GM12892 (cell line): ENCODE measurements at places on chromosomes 3 and 15.

DNA sequence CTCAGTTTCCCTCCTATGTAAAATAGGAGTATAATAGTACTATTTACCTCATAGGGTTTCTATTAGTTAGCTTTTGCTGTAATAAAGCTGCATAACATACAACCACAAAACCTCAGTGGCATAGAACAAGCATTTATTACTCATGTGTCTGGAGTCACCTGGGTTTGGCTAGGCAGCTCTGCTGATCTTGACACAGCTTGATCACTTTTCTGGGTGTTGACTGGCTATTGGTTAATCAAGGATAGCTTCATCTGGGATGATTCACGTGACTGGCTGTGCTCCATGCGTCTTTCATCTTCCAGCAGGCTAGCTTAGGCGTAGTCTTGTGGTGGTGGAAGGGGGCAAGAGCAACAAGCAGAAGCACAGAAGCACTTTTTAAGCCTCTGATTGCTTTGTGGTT lies 112.6 kb downstream of the SQOR start:
- no peak for DNase-seq

DNA sequence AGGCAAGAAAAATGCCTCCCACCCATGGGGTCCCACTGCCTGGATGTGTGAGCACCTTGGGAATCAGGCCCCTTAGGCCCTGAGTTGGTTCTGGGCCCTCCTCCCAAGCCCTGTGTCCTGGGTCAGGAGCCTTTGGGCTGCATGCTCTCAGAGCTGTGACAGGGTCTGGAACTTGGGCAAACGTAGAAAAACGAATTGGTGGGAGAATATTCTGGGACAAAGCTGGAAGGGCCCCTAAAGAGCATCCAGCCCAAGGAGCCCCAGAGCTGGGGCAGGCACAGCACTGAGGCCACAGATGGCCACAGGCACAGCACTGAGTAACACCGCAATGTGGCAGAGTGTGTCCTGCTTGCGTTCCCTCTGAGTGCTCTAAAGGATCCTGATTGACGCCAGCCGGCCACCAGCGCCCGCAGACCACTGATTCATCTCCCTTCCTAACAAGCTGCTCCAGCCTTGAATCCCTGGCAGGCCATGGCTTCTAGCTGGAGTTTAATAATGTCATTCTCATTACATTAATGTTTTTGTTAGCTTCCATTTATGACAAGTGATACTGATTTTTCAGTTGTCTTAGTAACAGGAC lies 18.6 kb upstream of the SEC13 start:
- no peak for DNase-seq

GRCh38 chr3:117165601-117166051 lies 456.0 kb downstream of the TUSC7 start:
- no peak for DNase-seq

DNA sequence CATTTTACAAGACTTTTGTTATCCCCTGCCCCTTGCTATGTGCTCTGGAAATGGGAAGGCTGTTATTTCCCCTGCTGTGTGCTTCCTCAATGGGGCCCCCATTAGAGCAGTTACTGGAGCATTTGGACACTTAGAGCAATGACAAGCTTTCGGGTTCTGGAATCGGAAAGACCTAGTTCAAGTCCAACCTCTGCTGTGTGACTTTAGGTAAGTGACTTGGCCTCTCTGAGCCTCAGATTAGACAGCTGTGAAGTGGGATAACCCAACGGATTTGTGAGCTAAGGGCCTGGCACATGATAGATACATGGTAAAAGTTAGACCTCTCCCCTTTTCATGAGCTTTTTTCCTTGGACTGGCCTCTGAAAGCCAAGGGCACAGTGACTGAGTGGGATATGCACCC lies 84.0 kb upstream of the SEC13 start:
- DNase-seq: no peak

GRCh38 chr3:172061724-172062184 lies 22.4 kb downstream of the FNDC3B start:
- DNase-seq: no peak

DNA sequence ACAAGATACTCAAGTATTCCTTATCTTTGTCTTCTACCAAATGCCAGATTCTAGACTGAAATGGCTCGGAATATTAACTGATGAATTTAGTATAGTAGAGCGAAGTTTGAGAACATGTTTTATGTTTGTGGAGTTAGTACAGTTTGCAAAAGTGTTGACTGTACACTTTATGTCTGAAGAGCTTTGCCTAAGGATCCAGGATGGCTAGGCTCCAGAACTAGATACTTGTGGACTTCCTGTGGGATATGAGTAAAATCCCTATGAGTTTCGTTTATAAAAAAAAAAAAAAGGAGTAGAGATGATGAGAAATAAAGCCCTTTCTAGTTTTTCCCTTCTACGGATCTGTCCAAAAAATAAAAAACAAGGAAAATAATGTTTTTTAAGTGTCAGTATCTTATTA lies 96.7 kb downstream of the TP63 start:
- no peak for DNase-seq

GRCh38 chr3:189304465-189305351 lies 132.9 kb downstream of the TPRG1 start:
- DNase-seq: no peak

DNA sequence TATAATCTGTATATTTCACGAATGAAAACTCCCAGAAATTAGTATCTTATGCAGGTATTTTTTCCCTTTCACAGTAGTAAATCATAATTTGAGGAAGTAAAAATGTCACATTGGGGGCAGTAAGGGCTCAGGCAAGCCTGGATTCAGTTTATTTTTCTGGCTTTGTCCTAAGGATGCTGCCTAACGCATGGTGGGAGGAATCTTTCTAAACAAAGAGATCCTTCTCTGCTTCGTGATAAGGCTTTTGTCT lies 35.7 kb downstream of the DNASE1L3 start:
- no peak for DNase-seq

DNA sequence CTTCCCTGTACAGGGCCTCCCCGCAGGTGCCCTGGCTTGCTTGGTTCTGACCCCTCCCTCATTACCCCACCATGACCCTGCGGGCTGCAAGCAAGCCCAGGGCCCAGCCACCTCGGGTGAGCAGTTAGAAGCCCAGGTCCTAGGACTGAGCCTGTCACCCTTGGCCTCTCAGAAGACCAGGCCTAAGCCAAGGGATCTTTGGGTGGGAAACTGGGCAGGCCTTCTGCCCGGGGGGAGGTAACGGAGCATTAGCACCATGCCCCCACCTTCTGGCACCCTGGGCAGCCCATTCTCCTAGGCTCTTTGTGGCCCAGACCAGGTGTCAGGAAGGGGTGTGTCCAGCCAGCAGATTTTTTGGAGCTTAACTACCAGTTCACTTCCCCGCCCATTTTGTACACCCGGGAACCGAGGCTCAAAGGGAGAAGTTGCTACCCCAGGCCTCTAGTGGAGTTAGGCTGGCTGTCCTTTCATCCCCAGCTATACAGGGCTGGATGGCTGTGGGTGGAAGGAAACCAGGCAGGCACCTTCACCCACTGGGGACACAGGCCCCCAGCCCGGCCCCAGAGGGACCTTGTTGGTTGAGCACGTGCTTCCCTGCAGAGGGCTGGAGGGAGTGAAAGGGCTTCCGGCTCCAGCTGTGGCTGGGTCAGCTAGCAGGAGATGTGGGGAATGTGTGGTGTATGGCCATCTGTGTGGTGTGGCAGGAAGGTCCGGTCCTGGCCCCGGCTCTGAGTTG lies 1.4 kb downstream of the CSK start:
- no peak for DNase-seq

DNA sequence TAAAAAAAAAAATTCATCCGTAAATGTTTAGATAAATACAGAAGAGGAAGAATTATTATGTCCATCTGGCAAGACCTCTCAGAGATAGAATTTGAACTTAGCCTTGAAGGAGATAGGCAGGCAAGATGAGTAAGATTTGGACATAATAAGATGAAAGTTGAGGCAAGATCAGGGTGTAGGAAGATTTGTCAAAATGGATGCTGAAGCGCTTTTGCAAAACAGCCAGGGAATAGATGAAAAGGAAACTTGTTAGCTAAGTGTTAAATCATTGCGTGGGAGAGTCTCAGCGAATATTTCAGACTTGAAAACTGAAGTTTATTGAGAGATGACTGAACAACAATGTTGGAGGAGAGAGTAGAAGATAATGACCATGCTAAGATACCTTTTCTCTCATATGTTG lies 7.2 kb downstream of the BRK1 start:
- DNase-seq: no peak

GRCh38 chr3:40333852-40334251 lies 24.3 kb downstream of the EIF1B start:
- DNase-seq: no peak

GRCh38 chr3:129121016-129121791 lies 400 bp downstream of the RAB43 start:
- no peak for DNase-seq

DNA sequence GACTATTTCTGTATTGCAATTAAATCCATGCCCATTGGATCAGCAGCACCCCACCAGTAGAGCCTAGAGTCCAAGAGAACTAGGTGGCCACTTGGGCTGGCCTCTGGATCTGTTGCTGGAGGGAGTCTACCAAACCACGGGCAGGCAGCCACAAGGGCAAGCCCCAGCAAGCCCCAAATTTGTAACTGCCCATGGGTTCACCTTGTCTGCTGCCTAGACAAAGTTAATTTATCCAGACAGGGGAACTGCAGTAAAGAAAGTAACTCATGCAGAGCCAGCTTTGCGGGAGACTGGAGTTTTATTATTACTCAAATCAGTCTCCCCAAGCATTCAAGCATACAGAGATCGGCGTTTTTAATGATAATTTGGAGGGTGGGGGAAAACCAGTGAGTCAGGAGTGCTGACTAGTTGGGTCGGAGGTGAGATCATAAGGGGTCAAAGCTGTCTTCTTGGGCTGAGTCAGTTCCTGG lies 74.0 kb upstream of the TERB2 start:
- no peak for DNase-seq

DNA sequence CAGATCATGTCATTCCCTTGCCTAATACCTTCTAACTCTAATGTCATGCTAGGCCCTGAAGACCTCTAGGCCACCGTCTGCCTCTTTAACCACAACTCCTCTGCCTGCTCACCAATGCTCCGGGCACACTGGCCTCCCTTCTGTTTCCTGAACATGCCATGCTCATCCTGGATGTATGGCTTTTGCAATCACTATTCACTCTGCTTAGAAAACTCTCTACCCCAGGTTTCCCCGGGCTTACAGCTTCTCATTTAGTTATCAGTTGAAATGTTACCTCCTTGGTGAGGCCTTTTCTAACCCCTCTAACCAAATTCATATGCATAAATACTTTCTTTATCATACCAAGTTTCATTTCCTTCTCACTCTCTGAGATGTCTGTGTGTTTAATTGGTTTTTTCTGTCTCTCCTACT lies 727.8 kb upstream of the CFAP20DC start:
- no peak for DNase-seq

DNA sequence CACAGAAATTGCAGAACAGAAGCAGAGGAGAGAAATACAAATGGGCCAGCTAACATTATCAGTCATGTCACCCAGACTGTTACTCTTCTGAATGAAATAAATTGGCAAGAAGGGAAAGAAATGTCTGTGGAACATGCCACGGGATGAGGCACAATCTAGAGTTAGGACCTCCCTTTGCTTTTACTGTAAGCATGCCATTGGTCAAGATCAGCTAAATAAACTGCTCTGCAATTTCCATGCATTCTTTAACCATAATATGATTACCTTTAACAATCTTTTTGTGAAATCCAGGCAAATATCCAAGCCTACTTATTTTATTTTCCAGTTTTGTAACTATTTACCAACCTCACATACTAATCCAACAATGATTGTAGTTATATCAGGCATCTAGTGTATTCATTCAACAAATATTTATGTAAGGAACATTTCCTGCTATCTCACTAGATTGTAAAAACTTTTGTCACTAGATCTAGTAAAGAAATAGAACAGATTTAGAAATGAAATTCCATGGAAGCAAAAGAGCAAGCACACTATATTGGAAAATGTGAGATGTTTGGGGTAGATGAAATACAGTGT lies 383.4 kb downstream of the MECOM start:
- no peak for DNase-seq

DNA sequence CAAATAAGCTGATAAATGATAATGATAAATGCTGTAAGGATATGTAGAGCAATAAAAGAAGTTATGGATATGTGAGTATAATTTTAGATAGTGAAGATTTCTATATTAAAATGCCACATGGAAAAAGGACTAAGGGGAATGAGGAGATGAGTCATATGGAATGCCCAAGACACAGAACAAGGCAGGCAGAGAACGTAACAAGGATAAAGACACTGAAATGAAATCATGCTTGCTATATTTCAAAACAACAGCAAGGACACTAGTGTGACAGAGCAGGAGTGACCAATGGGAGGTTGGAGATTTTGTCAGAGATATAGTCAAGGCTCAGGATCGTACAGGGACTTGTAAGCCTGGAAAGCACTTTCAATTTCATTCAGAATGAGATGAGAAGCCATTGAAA lies 621.5 kb upstream of the SEMA6D start:
- no peak for DNase-seq

- DNase-seq: no peak
Measured at GRCh38 chr15:61499376-61499775, 270.3 kb upstream of the RORA start.

- DNase-seq: no peak
Measured at GRCh38 chr3:84820906-84821305, 137.9 kb upstream of the CADM2 start.

DNA sequence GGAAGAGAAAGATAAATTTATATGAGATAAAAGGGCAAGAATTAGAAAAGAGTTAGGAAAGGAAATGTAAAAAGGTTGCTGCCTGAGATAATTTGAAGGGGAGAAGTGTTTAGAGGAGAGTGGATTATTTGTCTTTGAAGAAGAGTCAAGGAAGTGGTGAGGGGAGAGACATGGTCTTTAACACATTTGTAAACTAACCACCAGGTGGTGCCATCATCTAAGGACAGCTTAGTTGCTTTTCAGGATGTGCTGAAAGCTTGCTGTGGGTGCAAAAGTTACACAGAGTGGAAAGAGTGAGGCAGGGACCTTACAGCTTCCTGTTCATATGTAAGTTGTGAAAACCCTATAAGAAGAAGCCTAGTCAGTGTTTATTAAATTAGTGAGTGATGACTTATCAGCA lies 114.1 kb upstream of the DNAJC19 start:
- DNase-seq: no peak

DNA sequence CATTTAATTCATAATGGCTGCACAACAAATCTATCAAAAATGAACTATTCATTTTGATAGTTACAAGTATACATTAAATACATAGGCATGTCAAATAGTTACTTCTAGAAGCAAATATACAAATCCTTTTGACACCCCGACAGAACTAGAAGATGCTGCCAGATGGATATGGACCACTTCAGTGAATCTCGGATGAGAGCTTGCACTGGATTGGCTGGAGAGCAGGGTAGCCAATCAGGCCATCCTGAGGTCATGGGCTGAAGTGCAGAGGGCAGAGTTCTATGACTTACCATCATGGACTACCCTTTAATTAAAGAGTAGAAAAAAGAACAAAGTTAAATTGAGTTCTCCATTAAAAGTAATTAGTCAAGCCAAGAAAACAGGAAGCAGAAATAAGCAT lies 8.3 kb downstream of the CCNL1 start:
- DNase-seq: no peak

DNA sequence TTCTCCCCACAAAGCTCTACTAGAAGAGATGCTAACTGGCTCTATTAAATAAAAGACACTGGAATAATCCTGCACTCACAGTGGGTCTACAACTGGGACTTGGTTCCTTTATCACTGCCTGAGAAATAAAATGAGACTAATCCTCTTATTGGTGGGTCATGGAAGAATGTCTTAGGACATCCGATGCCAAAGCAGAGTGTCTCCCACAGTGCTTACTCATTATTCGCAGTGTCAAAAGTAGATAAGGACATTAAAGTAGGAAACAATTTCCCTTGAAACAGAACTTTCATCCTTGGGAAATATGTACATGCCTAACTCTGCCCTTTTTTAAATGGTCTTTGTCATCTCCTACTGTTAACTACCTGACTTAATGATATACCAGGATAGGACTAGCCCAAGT lies 71.5 kb downstream of the GSK3B start:
- no peak for DNase-seq

GRCh38 chr15:93460717-93461116 lies 371.7 kb upstream of the RGMA start:
- no peak for DNase-seq
